ENCODE measurements at places on chromosomes 5 and 9. TPM values are rescaled to one million over a fixed set of nuclear protein-coding genes. Genes with fewer than 3 reads are reported as not detected.

Gene NUDT12
- 7.2 TPM for total RNA-seq

Gene OLFML2A
- total RNA-seq: 31.0 TPM

Gene GABRG2
- not detected for total RNA-seq

Gene SPATA31A5
- not detected for total RNA-seq
